HEK293T (cell line): ENCODE measurements at places on chromosomes 11 and 22.

DNA sequence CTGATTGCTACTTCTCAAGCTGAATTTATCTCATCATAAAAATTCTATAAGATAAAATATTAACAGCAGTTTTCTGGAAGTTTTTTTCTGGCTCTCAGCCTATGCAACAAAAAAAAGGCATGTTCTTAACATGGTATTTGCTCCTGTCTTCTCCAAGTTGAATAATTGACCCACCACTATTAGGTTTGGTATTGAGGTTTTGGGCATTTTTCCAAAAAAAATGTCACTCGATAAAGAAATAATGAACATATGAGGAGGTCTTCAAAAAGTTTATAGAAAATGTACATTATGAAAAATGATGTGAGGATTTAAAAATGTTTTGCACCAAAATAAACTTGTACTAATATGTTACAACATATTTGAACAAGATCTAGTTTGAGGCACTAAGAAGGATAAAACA, 808.6 kb upstream of the RAG2 start:
- DNase-seq: no peak

DNA sequence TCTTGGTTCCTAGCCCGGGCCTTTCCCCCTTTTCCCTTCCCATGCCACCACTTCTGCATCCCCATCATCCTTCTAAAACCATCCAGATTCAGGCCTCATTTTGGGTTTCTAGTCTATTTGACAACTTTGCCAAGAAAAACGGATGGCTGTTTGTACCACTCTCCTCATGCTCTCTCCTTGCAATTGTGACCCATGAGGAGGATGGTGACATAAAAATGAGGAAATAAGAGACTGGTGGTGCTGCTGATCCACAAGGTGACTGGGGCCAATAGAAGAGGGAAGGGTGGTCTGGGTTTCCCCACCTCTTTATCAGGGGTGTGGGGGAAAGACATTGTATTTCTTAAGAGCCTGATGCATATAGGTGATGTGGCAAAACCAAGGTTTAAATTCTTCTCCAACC, 1.0 kb downstream of the MS4A4A start:
- no peak for DNase-seq

DNA sequence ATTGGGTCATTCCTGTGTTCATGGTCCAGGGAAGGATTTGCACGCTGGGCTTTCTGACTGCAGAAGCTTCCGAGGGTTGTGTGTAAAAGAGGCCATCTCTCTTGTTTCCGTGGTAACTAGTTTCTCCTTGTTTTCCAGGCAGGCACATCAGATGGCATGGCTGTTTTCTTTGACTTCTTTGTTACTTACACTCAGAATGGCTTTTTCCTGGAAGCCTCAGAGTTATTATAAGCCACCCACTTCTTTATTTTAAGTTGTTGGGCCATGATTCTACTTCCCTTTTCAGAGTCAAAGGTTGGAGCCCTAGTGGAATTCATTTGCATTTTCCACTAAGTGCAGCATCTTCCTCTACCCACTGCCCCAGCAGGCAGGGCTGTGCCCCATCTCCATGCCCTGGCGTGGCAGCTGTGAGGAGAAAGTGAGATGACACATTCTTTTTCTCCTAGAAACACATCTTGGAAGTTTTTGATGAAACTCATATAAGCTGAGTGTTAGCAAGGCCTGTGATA, 94.9 kb downstream of the PRR5L start:
- no peak for DNase-seq

DNA sequence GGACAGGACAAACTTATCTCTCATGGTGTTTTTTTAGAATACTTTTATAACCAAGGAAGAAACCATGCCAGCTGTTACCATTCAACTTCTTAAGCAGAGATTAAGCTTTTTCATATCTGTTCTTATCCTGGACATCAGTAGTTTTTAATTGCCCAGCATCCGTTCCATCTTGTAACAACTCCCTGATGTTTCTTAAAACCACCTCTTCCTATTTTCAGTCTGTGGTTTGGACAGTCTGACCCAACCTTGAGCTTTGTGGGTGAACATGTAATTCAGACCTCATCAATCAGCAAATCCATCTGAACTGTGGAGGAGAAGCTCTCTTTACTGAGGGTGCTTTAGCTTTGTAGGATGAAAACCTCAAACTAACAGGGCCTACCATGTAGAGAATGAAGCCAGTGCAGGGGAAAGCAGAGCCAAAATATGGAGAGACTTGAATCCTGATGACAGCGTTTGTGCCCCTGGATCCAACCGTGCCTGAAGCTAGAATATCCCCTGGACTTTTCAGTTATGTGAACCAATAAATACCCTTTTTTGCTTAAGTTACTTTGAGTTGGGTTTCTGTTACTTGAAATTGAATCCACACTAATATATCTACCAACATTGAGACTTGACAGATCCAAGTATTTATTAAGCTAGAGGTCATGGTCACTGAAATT, 9.4 kb downstream of the TUG1 start:
- DNase-seq: no peak

GRCh38 chr11:17413414-17414316, 25.2 kb upstream of the KCNJ11 start:
- no peak for DNase-seq

GRCh38 chr22:20102203-20102780, 13.6 kb upstream of the RANBP1 start:
- no peak for DNase-seq

GRCh38 chr11:104169091-104169490, 5.1 kb upstream of the PDGFD start:
- no peak for DNase-seq

- DNase-seq: no peak
Measured at GRCh38 chr11:121801394-121801748, 314.6 kb downstream of the BLID start.

DNA sequence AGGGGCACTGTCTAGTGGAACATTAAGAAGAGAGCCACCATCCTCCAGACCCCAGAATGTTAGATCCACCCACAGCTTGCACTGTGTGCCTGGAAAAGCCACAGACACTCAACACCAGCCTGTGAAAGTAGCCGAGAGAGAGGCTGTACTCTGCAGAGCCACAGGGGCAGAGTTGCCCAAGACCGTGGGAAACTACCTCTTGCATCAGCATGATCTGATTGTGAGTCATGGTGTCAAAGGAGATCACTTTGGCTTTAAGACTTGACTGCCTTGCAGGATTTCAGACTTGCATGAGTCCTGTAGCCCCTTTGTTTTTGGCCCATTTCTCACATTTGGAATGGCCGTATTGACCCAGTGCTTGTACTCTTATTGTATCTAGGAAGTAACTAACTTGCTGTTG, 115.9 kb upstream of the CCDC179 start:
- DNase-seq: no peak

DNA sequence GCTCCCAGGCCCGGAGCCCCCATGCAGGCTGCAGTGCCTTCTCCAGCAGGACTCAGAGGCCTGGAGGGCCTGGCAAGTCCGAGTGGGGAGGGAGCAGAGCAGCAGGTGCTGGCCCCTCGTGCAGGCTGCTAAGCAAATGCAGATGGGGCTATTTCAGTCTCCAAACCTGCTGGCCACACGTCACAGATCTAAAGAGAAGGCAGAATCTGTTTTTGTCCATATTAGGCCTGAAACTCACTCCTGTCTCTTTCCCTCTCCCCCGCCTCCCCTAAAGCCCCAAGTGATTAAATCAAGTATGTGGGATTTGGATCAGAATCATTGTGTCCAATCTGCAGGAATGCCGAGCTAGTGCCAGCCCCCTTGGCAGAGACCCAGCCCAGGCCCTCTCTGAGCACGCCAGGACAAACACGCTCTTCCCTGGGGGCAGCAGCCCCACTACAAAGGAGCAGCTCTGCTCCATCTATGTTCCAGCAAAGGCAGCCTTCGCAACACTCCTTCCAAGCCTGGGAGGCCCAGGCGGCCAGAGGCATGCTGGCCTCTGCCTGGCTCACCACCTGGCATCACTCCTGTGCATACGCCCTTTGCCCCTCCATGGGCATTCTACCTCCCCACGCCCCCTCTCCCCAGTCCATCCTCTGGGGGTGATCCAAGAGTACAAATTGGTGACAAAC, 26.5 kb downstream of the RPL27A start:
- no peak for DNase-seq

DNA sequence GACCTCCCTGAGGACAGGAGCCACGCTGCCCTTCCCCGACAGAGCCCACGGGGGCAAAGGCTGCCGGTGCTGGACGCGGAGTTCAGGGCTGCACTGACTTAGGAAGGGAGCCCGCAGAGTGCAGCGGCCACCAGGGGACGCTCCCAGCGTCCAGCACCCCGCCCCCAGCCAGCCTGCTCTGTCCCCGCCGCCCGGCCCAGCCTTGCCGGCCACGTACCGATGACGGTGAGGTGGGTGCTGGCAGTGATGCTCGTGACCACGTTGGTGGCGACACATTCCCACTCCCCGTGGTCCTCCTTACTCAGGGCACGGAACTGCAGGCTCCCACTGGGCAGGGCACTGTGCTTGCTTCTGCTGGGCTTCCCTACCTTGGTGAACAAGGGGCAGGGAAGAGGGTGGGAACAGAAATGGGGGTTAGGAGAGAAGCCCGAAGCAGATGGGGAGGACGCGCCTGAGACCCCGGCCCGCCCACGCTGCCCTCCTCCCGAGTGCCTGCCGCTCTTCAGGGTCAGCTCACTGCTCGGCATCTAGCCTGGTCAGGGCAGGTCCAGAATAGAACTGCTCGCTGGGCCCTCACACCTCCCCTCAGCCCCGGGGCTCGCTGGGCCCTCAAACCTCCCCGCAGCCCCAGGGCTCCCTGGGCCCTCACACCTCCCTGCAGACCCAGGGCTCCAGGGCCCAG, 25.9 kb downstream of the IGSF9B start:
- DNase-seq: peak; percentile 74

- DNase-seq: no peak
Measured at GRCh38 chr11:125955856-125956255, 10.0 kb downstream of the VSIG10L2 start.

GRCh38 chr22:25351631-25352293, 132.3 kb downstream of the CRYBB2 start:
- DNase-seq: no peak

- DNase-seq: no peak
Measured at GRCh38 chr11:80862011-80862410, 1421.2 kb upstream of the TENM4 start.

GRCh38 chr11:12705874-12706273, 31.7 kb downstream of the TEAD1 start:
- DNase-seq: no peak

DNA sequence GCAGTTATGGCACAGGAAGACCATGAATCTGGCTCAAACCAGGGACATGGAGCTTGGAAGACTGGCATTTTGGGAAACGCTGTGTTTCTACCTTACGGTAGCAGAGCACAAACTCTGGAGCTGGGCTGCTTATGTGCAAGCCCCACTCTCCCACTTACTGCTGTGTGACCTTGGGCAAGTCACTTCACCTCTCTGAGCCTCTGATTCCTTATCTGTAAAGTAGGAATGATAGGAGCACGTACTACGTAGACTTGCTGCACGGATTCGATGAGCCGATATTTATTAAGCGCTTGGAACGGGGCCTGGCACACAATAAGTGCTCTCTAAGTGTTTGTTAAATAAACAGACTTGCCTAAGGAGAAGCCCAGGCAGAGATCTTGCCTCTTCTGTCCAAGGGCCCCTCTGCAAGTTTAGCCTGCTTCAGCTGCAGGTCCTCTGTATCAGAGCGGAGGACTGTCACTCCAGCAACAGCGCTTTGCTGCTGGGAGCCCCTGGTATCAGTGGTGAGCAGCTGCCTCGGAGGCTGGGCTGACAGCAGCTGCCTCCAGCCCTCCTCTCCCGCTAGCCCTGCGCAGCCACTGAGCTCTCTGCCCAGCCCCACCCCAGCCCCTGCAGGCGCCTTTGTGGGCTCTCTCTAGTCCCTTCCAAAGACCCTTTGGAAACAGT, 96.9 kb upstream of the ANO1 start:
- DNase-seq: no peak

DNA sequence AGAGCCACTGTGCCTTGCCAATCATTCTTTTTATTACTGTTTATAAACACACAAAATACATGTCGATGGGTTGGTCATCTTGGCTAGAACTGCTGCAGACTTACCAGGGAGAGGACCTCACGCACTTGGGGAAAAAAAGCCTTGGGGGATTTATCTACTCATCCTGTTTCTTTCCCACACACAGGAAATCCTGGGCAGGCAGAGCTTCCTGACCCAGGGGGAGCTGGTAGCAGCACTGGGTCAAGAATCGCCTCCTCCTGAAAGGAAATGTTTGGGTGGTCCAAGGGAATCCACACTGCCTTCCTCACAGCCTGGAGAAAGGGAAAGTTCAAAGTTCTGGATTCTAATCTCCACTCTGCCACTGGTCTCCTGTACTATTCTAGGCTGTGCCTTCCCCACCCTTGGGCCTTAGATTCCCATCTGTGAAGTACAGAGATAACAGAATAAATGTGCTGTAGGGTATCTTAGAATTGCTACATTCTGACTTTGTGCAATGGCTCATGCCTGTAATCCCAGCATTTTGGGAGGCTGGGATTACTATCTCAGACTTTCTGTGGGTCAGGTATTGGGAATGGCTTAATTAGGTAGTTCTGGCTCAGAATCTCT, 31.2 kb upstream of the SMTN start:
- no peak for DNase-seq

- no peak for DNase-seq
Measured at GRCh38 chr11:26227301-26227746, 104.6 kb upstream of the ANO3 start.

- no peak for DNase-seq
Measured at GRCh38 chr11:1399386-1400316, 9.9 kb downstream of the BRSK2 start.

- no peak for DNase-seq
Measured at GRCh38 chr11:47915374-47915773, 65.0 kb upstream of the PTPRJ start.

DNA sequence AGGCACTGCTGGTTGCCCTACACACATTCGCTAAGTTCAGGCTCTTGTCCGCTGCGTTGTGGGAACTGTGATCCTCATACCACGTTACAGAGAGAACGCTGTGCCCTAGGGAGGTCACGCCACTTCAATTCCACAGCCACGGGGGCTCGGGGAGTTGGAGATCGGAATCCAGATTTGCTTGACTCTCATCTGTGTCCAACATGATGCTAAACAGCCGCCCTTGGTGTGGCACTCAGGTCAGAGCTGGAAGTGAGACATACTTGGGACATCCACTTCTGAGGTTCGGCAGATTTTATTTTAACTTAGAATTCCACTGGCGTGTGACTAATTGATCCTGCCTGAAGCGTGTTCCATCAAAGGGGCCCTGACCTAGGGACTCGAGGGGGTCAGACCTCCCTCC, 41.7 kb downstream of the RIBC2 start:
- no peak for DNase-seq

DNA sequence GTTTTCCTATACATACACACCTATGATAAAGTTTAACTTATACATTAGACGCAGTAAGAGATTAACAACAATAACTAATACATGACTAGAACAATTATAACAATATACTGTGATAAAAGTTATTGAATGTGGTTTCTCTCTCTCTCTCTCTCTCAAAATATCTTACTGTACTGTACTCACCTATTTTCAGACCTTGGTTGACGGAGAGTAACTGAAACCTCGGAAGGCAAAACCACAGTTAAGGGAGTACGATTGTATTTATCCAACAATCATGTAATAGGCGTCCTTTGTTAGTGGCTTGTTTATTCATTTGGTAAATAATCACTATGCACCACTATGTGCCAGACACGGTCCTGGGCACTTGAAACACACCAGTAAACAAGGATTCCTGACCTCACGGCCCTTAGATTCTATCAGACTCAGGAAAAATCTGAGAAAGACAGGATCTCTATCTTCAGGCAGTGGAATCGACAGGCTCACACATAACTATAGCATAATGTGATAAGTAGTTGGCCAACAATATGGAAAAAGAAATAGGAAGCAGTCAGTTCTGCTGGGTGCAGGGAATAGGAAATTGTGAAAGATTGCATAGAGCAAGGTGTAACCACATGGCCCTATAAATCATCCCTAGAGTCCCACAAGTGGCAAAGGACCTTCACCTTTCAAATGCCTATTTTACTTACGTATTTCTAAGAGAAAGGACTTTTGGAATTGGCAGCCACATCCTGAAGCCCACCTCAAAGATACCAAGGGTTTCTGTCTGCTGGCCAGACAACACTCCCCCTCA, 12.0 kb downstream of the ETS1 start:
- DNase-seq: no peak
